ENCODE measurements at places on chromosomes 2 and 18.

DNA sequence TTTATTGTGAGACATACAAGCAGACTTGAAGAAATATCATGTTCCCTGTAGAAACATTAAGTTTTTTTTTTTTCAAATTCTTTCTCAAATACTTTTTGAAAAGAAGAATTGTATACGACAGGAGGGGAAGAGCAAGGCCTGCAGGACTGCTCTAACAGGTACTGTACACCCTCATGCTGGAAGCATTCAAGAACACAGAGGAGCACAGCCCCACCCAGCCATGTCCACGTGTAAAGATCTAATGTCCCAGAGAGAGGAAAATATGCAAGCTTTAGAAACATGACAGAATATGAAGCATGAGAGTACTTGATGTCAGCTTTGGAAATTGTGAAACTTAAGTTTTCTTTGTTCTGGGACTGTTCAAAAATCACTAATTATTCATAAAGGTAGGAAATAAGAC lies 191.6 kb downstream of the TTC32 start:
- DNase-seq = no peak

DNA sequence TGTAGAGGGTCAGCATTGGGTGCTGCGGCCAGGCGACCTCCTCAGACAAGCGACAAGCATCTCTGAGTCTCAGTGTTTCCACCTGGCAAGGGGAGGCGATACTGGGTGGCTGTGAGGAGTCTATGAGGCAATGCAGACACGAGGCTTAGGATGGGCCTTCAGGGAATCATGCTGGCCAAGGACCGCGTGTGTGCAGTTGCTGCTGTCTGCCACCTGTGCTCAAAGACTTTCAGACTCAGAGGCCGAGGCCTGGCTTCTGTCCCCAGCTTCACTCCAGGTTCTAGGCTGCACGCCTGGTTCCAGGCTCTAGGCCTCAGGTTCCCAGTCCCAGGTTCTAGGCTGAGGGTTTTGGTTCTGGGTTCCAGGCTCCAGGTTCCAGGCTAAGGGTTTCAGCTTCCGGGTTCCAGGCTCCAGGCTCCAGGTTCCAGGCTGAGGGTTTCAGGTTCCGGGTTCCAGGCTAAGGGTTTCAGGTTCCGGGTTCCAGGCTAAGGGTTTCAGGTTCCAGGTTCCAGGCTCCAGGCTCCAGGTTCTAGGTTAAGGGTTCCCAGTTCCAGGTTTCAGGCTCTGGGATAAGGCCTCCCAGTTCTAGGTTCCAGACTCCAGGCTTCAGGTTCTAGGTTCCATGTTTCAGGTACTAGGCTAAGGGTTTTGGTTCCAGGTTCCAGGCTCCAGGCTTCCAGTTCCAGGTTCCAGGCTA lies 14.8 kb downstream of the LRRFIP1 start:
- no peak for DNase-seq

DNA sequence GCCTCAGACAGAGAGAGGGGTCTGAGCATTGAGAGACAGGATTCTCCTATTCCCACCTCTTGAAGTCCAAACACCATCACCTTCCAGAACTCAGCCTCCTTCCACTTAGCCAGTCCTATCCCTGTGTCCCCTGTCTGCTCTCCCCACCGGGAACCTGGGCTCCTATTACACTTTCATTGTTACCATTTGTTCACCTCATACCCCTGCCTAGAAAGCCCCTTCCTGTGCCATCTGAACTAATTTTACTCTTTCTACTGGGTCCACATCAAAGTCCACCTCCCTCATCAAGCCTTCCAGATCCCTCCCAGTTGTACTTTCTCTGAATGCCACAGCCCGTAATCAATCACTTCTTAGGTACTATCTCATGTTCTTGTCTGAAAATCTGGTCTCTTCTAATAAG lies 220.6 kb downstream of the ZBTB7C start:
- DNase-seq = no peak

- no peak for DNase-seq
Measured at GRCh38 chr2:145185696-145186095, 665.8 kb upstream of the ZEB2 start.

DNA sequence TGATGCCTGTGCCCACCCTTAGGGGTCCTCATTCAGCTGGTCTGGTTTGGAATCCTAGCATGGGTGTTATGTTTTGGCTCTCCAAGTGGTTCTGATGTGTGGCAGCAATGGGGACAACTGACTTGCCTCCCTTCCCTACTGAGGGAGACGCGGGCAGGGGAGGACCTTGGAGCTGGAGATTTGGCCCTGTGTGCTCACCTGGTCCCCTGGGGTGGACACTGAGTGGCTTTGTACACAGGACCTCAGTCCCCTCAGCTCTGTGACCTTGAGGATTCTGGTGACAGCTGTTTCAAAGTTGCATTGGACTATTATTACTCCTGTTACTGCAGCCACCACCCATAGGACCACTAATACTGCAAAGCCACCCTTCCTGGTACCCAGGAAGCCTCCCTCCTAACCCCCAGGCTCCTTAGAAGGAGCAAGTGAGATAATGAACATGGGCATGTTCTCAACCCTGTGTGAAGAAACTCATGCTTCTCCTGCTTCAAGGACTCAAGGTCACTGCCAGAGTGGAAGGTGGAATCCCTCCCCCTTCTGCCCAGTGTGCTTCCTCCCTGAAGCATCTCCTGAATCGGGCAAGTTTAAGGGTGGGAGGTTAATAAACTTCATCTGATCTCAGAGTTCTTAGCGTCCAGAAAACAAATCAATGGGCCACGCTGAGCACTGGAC lies 26.5 kb downstream of the TMEM182 start:
- no peak for DNase-seq

Measured in astrocyte of the cerebellum (primary cell).